ENCODE measurements at places on chromosomes 12 and 14.

DNA sequence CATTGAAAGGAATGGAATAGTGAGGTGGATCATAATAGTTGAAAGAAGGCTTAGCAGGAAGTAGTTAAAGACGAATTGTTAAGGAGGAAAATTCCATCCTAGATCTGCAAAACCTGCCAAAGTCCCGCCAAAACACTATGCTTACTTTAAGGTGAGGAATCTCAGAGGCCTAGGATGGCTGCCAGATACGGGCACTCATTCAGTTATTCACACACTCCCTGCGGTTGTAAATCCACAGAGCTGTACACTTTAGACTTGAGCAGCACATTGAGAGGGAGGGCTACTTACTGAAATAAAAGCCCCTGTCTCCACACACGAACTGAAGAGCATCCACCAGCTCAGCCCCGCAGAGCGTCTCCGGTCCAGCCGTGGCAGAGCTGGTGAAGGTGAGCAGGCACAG lies 5.0 kb downstream of the IGF1 start:
- no peak for DNase-seq

GRCh38 chr14:95041477-95042020 lies 115.8 kb downstream of the DICER1 start:
- DNase-seq = no peak

- peak; percentile 53 for DNase-seq
These were observed 134.9 kb upstream of the FRMD6 start for GRCh38 chr14:51516706-51517395.

GRCh38 chr12:47767216-47767724 lies 5.8 kb upstream of the SLC48A1 start:
- DNase-seq = peak; percentile 22

GRCh38 chr14:89566644-89567415 lies 149.8 kb upstream of the FOXN3 start:
- no peak for DNase-seq

DNA sequence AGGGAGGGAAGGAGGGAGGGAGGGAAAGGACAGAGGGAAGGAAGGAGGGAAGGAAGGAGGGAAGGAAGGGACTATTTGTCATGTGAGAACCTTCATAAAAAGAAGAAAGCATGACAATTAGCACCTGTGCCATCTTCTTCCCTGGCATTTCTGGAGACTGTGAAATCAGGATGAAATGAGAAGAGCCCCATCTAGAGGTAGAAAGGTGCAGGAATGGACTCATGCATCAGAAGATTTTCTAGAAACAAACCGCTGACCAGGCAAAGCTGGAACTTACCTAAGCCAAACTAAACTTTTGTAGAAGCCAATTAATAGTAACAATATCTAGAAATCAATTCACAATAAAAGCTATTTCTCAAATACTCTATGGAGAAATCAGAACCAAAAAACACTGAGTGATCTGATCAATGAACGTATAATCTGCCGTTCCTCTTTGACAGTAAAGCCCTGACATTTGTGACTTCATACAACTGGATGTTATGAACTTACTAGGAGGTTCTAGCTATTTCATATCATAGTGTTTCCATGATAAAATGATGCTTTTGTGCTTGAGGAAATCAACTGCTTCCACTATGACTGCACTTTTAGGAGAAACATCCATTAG lies 24.4 kb upstream of the CRACR2A start:
- DNase-seq = peak; percentile 43

DNA sequence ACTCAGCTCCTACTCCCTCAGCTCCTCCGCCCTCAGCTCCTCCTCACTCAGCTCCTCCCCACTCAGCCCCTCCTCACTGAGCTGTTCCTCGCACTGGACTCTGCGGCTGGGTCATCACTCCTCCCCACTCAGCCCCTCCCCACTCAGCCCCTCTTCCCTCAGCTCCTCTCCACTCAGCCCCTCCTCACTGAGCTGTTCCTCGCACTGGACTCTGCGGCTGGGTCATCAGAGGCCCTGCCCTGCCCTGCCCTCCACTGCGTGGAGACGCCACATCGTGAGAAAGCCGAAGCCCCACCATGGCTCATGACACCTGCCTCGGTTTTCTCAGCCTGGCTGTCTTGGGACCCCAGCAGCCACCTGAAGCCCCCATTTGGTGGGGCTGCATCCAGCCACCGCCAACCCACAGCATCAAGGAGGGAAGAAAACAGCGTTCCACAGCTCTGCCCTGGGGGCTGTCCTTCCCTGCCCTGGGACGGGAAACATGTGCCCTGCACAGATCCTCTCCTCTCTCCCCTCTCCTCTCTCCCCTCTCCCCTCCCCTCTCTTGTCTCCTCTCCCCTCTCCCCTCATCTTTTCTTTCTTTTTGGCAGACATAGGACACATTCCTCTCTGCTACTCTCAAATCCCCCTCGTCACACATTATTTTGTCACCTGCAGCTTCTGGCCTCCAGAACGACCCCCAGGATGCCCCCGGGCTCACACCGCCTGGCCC lies 17.7 kb downstream of the NOC4L start:
- no peak for DNase-seq

DNA sequence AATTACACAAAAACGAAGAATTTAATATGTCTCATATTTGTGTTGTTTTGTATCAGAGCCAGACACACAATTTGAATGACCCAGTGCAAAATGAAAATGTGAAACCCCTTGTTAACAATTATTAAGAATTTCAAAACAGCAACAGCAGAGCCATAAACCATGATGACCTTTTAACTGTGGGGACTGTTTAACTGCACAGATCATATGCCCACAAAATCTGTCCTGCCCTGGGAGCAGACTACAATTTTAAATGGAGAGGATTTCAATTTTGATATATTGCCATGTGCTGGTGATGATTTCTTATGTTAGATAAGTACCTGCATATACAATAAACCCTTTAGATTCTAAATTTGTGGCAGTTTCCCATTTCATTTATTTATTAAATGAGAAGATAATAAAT lies 455.5 kb upstream of the MGAT4C start:
- DNase-seq = no peak

DNA sequence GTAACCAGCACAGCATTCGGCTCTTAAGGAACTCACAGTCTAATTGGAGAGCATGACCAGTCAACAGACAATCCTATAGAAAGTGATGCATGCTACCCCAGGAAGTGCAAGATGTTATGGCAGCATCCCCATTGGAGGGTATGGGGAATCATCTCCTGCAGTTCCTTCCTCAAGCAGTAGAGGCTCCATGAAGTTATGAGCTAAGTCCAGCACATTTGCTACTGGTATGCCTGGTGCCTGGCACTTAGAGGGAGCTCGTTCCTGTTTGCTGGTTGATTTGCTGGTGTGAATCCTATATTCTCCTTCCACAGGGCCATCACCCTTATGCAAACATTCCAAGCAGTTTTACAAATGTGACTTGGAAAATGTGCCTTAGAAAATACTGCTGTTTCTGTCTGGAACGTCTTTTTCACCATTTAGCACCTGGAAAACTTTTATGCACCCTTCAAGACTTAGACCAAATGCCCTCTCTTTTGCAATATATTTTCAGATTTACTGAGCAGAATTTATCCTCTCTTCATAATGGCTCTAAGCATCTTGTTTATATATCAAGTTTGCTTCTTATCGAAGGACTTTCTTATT lies 136.1 kb upstream of the WSCD2 start:
- DNase-seq = peak; percentile 14

DNA sequence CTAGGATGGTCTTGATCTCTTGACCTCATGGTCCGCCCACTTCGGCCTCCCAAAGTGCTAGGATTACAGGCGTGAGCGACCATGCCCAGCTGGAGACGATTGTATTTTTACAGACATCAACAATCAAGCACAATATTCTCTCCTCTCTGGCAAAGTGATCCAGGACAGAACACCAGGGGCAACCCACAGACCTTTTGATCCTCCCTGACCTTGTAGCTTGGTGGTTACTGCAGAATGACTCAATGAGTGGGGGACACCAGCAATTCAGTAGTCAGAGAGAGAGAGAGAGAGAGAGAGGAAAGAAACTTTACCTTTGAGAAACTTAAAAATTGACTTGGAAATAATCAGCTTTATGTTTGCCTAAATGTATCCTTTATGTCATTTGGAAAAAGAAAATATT lies 51.2 kb downstream of the DRAM1 start:
- DNase-seq = no peak

DNA sequence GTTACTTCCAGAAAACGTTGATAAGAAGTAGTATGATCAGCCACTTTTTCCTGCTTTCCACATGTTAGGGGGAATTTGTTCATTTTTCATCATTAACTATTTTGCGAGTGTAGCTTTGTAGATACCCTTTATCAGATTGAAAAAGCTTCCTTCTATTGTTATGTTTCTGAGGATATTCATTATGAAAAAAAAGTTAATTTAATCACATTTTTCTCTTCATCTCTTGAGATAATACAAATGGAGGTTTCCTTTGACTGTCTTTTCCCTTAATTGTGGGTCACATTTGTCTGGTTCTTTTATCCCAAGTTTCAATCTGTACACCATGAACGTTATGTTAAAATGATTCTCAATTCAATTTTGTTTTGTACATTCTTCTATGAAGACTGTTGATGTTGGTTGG lies 875.7 kb downstream of the SLC6A15 start:
- no peak for DNase-seq

- DNase-seq = no peak
These were observed 51.8 kb downstream of the PRIMA1 start for GRCh38 chr14:93736378-93737014.

- DNase-seq = no peak
These were observed 2.6 kb downstream of the SVOP start for GRCh38 chr12:109018296-109018695.

GRCh38 chr14:22375321-22375930 lies 213.6 kb downstream of the DAD1 start:
- DNase-seq = peak; percentile 59

DNA sequence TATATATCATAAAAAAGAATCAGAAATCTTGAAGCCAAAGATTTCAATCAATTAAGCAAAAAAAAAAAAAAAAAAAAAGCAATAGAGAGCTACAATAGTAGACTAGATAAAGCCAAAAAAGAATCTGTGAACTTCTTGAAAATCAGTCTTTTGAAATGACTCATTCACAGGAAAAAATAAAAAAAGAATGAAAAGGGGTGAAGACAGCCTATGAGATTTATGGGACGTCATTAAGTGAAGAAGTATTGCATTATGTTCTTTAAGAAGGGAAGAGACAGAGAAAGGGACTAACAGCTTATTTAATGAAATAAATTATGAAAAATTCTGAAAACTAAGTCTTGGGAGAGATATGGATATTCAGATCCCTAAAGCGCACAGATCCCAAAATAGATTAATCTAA lies 103.8 kb downstream of the ACSS3 start:
- peak; percentile 61 for DNase-seq

DNA sequence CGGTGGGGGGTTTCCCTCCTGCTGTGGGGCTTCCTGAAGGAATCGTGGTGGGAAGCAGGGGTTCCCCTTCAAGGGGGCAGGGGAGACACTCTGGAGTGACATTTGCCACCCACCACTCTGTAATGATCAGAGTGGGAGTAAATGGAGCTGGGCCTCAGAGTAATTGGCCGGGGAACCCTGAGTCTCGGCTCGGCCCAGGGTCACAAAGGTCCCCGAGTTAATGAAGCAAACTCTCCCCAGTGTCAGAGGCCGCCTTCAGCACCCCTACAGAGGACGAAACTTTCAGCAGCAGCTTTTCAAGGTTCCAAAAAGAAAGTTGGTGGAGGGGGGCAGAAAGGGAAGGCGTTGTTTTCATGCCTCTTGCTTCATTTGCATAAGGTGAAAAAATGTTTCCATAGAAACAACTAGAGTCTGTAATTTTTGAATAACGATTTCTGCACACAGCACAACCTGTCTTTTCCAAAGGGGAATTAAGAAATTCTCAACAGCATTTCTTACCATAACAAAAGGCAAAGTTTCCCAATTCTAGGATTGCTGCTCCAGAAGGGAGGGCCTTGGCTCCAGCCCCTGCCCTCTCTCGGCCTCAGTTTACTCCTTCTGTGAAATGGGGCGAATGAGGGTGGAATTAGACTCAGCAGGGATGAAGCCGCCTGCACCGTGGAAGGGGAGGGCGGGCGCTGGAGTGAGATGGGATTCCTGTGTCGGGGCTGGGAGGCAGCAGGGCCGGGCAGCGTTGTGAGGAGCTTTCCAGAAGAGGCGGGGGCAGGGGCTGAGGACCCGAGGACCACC lies 67.0 kb upstream of the BEGAIN start:
- DNase-seq = no peak

- peak; percentile 92 for DNase-seq
These were observed 214.4 kb upstream of the DIO2 start for GRCh38 chr14:80425686-80426085.

GRCh38 chr14:89702073-89702875 lies 252.3 kb downstream of the EFCAB11 start:
- peak; percentile 92 for DNase-seq

- no peak for DNase-seq
These were observed 514 bp upstream of the LARP4 start for GRCh38 chr12:50400104-50400637.

- DNase-seq = no peak
These were observed 2.2 kb downstream of the NRIP2 start for GRCh38 chr12:2832550-2833127.

GRCh38 chr14:99579120-99579836 lies 24.7 kb downstream of the CCDC85C start:
- DNase-seq = no peak

DNA sequence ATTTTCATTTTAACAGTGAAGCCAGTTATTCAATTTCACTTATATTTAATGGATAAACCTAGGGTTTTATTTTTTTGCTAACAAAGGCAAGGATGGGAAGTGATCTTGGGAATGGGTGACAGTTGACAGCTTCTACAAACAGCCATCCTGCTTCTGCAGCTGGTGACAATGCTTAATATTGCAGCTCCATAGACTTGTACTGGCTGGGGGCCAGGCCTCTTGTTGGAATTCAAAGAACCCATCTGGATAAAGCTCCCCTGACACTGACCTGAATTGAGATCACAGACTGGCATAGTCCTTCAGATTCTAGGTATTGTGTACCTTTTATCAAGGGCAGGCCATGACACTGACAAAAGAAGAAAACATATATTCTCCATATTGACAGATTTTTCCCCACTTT lies 664.6 kb upstream of the FOXG1 start:
- no peak for DNase-seq

DNA sequence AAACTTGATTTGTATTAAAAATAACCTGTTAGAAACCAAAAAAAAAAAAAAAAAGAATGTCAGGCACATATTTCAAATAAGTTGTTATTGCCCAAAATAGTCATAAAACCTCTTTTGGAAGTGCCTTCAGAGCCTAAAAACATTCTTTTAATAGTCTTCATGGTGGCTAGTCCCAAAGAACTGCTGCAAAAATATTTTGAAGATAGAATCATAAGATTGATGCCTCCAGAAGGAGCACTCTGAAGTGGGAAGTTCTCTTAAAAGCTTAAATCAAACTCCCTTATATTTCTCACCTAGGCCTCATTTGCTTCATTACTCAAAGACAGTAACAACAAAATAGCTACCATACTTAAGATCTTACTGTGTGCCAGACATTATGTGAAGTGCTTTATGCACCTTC lies 27.2 kb upstream of the NT5DC3 start:
- DNase-seq = peak; percentile 85

- no peak for DNase-seq
These were observed 10.1 kb upstream of the MANSC4 start for GRCh38 chr12:27790179-27790578.

- no peak for DNase-seq
These were observed 616.9 kb upstream of the STXBP6 start for GRCh38 chr14:25666877-25667276.

All from fibroblast of upper back skin (primary cell).